Fibroblast of lung (primary cell): ENCODE measurements at places on chromosomes 11 and 22. TPM values are rescaled to one million over a fixed set of nuclear protein-coding genes. Genes with fewer than 3 reads are reported as not detected.

DNA sequence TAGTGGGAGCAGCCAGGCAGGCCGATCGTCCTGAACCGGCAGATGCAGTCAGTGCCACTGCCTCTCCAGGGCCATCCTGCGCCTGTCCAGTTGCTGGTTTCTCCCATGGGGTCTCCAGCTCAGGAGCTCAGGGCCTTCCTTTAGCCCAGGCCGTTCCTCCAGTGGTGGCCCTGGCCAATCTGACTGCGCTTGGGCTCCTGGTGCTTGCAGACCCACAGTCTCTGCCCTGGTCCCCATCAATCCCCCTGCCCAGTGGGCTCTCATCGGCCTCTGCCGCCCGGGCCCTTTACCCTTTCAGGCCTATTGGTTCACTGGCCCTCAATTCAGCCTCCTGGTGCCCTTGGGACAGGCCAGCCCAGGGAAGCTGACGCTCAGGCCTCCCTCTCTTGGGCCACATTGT lies 29.2 kb upstream of the TSKU start:
- H3K27ac ChIP-seq: no peak overlapping the region
- DNase-seq: no peak
- no peaks in the 10 kb centered on the region for H3K36me3 ChIP-seq
- no peak overlapping the region for H3K4me3 ChIP-seq

DNA sequence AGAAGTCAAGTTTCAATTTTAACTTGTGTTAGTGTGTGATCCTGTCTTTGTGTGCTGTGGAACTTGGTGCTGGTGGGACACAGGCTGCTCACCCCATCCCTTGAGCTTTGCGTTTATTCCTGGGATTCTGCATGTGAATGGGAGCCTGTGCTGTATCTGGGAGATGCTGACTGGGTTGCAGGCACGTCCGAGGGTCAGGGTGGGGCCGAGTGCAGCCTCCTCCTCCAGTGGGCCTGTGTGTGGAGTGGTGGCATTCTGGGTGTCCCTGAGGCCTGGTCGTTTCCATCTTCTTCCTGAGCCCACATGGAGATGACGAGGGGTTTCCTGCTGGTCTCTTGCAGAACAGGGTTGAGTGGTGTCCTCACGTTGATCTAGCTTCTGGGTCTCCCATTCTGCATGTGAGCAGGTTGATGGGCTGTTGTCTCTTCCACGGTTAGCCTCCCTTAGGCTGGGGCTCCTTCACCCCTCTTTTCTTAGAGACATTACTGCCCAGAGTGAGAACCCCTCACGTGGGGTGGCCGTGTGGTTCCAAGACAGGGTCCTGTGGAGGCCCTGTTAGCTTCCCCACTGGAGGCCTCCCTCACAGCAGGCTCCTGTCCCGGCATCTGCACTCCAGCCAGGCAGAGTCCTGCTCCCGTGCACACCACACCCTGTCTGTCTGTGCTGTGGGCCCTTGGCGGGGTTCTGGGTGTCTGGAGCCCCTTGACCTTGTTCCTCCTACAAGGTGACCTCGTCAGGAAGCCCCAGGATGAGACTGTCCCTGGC lies 4.9 kb downstream of the PTDSS2 start:
- H3K36me3 ChIP-seq: peaks cover 20% of the 10 kb centered on the region
- no peaks in the 10 kb centered on the region for H3K27me3 ChIP-seq
- no peak for DNase-seq
- H3K27ac ChIP-seq: no peak overlapping the region
- H3K4me3 ChIP-seq: no peak overlapping the region

GGTLC3 gene
- not detected in 2 replicates for total RNA-seq

DNA sequence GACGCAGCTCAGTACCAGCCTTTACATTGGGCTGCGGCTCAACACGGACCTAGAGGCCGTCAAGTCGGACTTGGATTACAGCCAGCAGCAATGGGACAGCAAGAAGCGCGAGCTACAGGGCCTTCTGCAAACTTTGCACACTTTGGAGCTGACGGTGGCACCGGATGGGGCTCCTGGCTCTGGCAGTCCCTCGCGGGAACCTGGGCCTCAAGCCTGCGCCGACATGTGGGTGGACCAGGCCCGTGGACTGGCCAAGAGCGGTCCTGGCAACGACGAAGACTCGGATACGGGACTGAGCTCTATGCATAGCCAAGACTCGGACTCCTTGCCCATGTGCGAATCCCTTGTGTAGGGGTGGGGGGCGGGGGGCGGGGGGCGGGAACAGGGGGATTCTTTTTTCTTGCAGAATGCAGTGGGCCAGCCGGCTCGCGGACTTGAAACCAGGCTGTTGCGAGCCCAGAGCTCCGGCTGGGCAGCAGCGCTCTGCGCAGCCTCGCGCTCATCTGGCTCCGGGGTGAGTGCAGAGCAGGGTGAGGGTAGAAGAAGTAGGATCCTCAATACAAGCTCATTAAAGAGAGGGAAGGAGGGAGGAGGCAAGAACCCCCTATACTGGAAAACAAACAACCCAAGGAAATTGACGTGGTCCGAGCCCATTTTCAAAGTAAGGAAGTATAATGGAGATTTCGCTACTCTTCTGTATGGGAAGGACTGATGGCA lies 1.8 kb downstream of the RASSF10 start:
- no peak overlapping the region for H3K4me3 ChIP-seq

DNA sequence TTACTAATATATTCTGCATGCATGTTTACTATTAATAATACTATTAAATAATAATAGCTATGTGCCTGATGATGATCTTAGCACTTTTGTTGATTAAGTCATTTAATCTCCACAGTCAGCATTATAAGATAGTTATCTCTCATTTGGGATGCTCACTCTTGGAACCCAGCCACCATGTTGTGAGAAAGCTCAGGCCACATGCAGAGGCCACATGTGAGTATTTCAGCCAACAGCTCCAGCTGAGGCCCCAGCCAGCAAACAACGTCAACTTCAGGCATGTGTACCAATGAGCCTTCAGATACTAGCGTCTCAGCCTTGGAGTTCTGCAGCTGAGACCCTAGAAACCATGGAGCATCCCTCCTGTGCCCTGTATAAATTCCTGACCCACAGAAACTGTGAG lies 798.1 kb upstream of the LRRC4C start:
- no peaks in the 10 kb centered on the region for H3K4me1 ChIP-seq
- H3K4me3 ChIP-seq: no peak overlapping the region
- no peaks in the 10 kb centered on the region for H3K36me3 ChIP-seq
- no peaks in the 10 kb centered on the region for H3K27me3 ChIP-seq
- H3K27ac ChIP-seq: no peak overlapping the region
- no peak for DNase-seq

DNA sequence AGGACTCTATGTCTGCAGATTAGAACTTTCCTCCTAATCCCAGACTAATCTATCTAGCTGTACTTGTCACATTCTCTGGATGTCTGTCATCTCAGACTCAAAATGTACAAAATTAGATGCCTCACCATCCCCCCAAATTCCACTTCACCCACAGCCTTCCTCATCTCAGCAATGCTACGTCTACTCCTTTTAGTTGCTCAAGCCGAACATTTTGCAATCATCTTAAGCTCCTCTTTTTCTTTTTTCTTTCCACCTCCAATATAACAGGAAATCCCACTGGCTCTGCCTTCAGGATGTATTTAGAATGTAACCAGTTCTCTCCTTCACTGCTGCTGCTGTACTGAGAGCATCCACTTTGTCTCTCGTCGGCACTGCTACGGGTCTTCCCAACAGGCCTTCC lies 1091.8 kb downstream of the TBC1D22A start:
- no peaks in the 10 kb centered on the region for H3K4me1 ChIP-seq
- no peak for DNase-seq
- no peaks in the 10 kb centered on the region for H3K27me3 ChIP-seq

DNA sequence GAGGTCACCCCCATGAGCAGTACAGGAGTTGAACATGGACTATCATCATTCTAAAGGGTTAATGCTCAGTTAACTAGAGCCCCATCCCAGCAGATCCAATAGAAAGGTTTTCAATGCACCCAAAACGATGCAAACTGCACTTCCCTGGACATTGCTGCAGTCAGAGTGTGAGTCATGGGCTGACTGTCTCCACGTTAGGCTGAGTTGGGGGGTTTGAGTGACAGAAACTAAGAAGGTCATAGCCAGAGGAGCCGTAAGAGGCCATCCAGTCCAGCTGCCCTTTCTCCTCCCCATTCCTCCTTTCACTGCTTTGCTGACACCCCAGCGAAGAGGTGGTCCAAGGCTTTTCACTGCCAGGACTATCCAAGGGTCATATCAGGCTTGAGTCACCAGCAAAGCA lies 10.5 kb upstream of the OR2AT4 start:
- H3K4me1 ChIP-seq: peaks cover 4% of the 10 kb centered on the region
- peak; percentile 44 for DNase-seq
- no peaks in the 10 kb centered on the region for H3K36me3 ChIP-seq
- no peaks in the 10 kb centered on the region for H3K27me3 ChIP-seq
- H3K4me3 ChIP-seq: no peak overlapping the region
- H3K27ac ChIP-seq: no peak overlapping the region

SOX6 gene
- total RNA-seq: 1.8 and 5.1 TPM in 2 replicates

- H3K4me1 ChIP-seq: no peaks in the 10 kb centered on the region
- H3K27me3 ChIP-seq: no peaks in the 10 kb centered on the region
- H3K27ac ChIP-seq: no peak within 1 kb of the TSS
- no peak for DNase-seq
Observed at GRCh38 chr22:41240377-41241132, at the start of gene CHADL. CHADL (minus strand) TSS chr22:41240931; CDS start chr22:41240881, 50 bp downstream.

APOL5 gene
- not detected in 2 replicates for total RNA-seq

GRCh38 chr11:70424765-70425344 lies 26.5 kb downstream of the CTTN start:
- no peaks in the 10 kb centered on the region for H3K27me3 ChIP-seq
- DNase-seq: no peak
- H3K4me3 ChIP-seq: no peak overlapping the region
- H3K36me3 ChIP-seq: peaks cover 57% of the 10 kb centered on the region

FXYD2 gene
- total RNA-seq: 0.33 and 0.51 TPM in 2 replicates
